Activated T-cell treated with anti-CD3 and anti-CD28 coated beads, Interleukin-2, amount 50 U/mL, for 72 hours (primary cell): ENCODE measurements at places on chromosomes 13 and 19.

DNA sequence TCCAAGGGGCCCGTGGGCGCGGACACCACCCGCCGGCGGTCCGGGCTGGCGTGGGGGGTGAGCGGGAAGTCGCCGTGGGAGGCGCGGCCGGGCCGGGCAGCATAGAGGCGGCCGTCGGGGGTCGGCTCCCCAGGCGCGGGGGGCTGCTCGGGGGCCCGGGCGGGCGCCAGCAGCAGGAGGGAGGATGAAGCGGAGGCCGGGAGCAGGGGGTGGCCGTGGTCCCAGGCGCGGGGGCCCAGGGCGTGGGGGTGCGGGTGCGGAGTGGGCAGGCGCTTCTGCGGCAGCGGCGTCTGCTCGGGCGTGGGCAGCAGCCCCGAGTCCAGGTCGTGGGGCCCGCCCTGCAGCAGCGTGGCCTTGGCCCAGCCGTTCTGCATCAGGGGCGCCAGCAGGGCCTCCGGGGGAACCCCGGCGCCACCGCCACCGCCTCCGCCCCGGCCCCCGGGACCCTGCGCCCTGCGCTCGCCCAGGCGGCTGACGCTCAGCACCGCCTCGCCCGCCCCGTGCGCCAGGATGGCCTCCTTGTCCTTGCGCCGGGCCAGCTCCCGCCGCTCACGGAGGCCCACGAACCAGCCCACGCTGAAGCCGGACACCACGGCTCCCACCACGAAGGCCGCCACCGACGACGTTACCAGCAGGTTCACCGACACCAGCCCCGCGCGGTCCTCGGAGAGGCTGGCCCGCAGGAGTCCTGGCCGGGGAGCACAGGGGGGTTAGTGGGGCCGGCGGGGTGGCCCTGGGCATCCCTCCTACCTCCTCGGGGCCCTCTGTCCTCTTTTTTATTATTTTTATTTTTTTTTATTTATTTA, 4.2 kb upstream of the LRG1 start:
- H3K27ac ChIP-seq, result no peak overlapping the region
- no peaks in the 10 kb centered on the region for H3K27me3 ChIP-seq
- no peak overlapping the region for H3K4me3 ChIP-seq
- peaks cover 13% of the 10 kb centered on the region for H3K4me1 ChIP-seq
- H3K36me3 ChIP-seq, result peaks cover 1% of the 10 kb centered on the region
- DNase-seq, result no peak

GRCh38 chr13:112895521-112896465, 73.2 kb upstream of the MCF2L start:
- no peaks in the 10 kb centered on the region for H3K36me3 ChIP-seq
- no peak for DNase-seq
- H3K27me3 ChIP-seq, result peaks cover 15% of the 10 kb centered on the region
- H3K27ac ChIP-seq, result no peak overlapping the region

DNA sequence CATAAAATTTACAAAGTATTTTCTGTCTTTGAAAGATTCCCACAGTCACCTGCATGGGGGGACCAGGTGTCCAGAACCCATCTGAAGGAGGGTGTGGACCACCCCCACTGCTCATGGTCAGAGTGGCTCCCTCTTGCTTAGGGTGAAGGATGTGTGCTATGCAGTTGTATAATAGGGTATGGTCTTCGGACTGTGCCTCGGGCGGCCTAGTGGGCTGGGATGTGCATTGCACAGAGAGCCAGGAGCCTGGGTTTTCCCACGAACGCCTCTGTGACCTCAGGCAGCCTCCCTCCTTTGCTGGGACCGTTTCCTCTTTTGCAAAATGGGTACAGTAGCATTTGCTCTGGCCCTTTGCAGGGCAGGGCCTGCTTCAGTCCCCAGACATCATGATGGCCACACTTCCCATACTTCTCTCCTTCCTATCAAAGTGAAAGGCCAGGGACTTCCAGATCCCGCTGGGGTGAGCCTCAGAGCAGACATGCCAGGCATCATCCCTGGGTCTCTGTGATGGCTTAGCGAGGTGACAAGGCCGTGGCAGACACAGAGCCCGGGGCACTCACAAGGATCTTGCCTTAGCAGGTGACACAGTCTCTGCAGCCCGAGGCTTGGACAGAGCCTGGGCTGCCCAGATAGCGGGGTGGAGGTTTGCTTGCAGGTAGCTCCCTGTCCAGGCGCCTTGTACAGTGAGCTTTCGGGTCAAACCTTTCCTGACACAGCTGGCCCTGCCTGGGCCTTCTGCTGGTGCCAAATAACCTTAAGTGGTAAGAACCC, 59.4 kb upstream of the ZNF536 start:
- H3K27me3 ChIP-seq, result no peaks in the 10 kb centered on the region
- no peaks in the 10 kb centered on the region for H3K4me1 ChIP-seq
- no peak for DNase-seq
- H3K36me3 ChIP-seq, result no peaks in the 10 kb centered on the region
- H3K27ac ChIP-seq, result no peak overlapping the region

- peak overlapping the region; percentile 52 for H3K27ac ChIP-seq
- H3K4me1 ChIP-seq, result peaks cover 46% of the 10 kb centered on the region
- H3K36me3 ChIP-seq, result no peaks in the 10 kb centered on the region
- peak; percentile 45 for DNase-seq
- H3K27me3 ChIP-seq, result no peaks in the 10 kb centered on the region
- H3K4me3 ChIP-seq, result peak overlapping the region; percentile 78
Measured at GRCh38 chr13:33612641-33613638, 205.0 kb upstream of the RFC3 start.

- no peaks in the 10 kb centered on the region for H3K27me3 ChIP-seq
- peaks cover 4% of the 10 kb centered on the region for H3K36me3 ChIP-seq
- H3K4me1 ChIP-seq, result peaks cover 13% of the 10 kb centered on the region
Measured at GRCh38 chr19:13974073-13974472, 21.8 kb downstream of the DCAF15 start.

DNA sequence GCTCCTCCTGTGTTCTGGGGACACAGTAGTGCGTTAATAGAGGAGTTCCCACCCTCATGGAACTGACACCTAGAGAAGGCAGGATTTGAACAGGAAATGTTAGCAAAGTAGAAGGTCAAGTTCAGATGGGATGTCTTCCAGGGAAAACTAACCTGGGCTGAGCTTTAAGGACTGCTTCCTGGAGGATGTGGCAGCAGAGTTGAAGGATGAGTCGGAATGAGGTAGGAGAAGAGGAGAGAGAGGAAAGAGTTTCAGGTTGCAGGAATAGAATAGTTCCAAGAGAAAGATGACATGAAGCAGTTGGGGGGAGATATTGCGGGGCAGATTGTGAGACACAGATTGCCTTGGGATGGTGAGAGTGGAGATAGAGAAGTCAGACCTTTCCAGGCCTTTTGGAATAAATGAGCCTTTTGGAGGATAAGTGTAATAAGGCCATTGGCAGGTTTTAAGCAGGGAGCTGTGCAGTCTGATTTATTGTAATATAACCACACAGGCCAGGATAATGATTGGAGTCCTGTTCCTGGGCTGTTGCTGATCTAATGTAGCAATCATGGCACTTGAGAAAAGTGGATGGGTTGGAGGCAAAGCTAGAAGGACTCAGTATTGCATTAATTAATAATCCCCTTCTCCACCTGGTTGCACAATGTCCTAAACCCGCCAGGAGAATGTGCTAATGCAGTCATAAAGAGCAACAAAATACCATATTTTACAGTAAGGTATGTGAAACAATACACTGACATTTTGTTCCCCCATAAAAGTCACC, 205.4 kb downstream of the SHISA2 start:
- no peak overlapping the region for H3K4me3 ChIP-seq
- no peaks in the 10 kb centered on the region for H3K36me3 ChIP-seq
- H3K27me3 ChIP-seq, result no peaks in the 10 kb centered on the region
- no peak overlapping the region for H3K27ac ChIP-seq

DNA sequence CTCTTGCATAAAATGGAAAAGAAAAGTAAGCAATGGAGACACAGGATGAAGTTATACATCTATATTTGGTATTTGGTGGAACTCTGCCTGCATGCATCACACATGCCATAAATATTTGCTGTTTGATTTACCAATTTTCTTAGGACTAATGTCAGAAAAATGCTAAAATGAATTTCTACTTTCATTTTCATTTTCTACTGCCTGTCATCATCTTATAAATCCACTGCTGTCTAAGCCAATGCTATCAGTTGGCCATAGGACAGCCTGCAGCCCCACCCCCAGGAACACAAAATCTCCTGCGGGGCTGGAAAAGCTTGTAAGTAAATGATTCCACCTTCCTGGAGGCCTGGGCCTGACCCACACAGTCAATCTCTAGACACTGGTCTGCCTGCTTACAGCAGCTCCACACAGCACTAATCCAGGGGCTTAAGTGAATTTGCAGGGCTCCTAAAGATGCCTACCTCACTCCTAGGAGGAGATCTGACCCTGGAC, 122.0 kb downstream of the ENOX1 start:
- no peaks in the 10 kb centered on the region for H3K4me1 ChIP-seq
- no peak for DNase-seq
- H3K36me3 ChIP-seq, result no peaks in the 10 kb centered on the region

- no peaks in the 10 kb centered on the region for H3K36me3 ChIP-seq
- peaks cover 20% of the 10 kb centered on the region for H3K4me1 ChIP-seq
- DNase-seq, result peak; percentile 39
- H3K27ac ChIP-seq, result no peak overlapping the region
- H3K27me3 ChIP-seq, result peaks cover 31% of the 10 kb centered on the region
Measured at GRCh38 chr19:50427997-50428425, 4.7 kb upstream of the MYBPC2 start.

DNA sequence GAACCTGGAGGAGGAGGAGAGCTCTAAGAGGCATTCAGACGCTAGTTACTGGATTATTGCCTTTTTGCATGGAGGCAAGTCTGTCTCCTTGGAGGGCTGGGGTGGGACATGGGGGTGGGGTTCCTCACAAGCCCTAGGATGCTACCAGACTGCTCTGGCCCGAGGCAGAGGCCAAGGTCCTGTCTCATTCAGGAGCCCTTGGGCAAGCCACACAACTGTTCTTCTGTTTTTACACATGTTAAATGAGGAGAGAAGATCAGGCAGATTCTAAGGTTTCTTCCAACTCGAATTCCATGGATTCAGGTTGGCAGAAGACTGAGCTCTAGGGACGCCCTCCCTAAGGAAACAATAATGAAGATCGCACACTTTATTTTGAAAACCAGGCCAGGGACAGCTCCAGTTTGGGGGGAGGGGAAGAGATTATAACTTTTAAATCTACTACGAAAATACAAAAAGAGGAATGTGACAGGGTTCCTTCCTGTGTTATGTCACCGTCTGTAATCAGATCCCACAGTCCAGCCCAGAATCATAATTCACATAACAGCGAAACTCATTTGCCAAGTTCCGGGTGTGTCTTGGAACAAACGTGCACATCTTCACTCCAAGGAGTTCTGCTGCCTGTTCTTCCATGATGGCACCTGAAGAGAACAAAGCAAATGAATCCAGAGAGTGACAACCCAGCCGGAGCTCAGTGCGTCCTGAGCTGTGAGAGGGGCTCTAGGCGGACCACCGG, 25.2 kb downstream of the IL17D start:
- H3K27me3 ChIP-seq, result no peaks in the 10 kb centered on the region
- no peak overlapping the region for H3K4me3 ChIP-seq
- no peak for DNase-seq
- H3K4me1 ChIP-seq, result no peaks in the 10 kb centered on the region

DNA sequence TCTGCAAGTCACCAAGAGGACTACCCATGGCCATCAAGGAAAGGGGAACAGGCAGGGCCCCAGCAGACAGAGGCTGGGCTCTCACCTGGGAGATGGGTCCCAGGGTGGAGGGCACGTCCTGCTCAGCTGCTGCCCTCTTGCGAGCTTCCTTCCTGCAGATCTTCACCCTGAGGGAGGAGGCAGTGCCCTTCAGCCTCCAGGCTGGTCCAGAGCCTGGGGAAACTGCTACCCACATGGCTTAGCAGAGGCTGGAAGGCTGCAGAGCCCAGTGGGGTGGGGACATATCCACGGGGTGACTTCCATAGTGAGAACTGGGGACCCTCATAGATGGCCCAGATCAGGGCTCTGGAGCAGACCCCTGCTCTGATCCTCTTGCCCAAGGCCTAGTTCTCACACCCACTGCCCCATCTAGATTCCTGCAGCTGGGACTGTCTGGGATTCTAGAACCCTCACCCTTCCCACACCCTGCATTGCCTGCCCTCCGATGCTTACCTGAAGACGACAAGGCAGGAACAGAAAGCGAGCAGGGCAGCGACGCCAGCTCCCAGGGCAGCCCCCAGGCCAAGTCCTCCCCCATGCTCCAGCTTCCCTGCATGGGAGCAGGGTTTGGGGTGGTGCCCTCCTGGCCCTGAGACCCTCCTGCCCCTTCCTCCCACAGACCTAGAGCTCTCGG, 9.0 kb downstream of the SIGLEC11 start:
- no peaks in the 10 kb centered on the region for H3K4me1 ChIP-seq
- H3K36me3 ChIP-seq, result no peaks in the 10 kb centered on the region
- no peak overlapping the region for H3K27ac ChIP-seq
- peaks cover 26% of the 10 kb centered on the region for H3K27me3 ChIP-seq

DNA sequence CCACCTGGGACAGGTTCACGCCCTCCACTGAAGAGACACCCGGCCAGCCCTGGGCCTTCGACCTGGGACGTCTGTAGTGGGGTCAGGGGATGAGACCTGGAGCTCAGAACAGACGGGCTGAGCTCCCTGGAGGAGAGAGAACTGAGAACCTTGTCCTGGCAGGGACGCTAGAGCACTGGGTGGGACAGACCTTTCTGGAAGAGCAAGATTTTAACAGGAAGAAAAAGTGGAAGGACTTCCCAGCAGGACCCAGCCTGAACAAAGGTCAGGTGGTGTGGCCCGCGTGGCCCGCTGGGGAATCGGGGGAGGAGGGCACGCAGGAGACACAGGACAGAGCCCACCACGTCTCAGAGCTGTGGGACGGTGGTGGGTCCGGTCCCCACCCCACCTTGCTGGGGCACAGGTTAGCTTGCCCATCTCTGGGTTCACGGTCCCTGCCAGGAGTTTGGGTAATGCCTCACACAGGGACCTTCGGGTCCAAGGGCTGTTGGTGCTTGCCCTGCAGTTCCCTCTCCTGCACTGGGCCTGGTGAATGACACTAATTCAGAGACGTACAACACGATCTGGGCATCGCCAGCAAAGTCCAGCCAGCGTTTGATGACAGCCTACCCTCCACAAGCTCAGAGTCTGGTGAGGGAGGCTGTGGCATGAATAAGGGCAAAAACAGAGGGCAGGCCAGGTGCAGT, 1.2 kb upstream of the EFNA2 start:
- DNase-seq, result no peak
- H3K4me3 ChIP-seq, result peak overlapping the region; percentile 16
- peaks cover 21% of the 10 kb centered on the region for H3K27me3 ChIP-seq
- H3K27ac ChIP-seq, result no peak overlapping the region
- peaks cover 3% of the 10 kb centered on the region for H3K36me3 ChIP-seq
- peaks cover 16% of the 10 kb centered on the region for H3K4me1 ChIP-seq

DNA sequence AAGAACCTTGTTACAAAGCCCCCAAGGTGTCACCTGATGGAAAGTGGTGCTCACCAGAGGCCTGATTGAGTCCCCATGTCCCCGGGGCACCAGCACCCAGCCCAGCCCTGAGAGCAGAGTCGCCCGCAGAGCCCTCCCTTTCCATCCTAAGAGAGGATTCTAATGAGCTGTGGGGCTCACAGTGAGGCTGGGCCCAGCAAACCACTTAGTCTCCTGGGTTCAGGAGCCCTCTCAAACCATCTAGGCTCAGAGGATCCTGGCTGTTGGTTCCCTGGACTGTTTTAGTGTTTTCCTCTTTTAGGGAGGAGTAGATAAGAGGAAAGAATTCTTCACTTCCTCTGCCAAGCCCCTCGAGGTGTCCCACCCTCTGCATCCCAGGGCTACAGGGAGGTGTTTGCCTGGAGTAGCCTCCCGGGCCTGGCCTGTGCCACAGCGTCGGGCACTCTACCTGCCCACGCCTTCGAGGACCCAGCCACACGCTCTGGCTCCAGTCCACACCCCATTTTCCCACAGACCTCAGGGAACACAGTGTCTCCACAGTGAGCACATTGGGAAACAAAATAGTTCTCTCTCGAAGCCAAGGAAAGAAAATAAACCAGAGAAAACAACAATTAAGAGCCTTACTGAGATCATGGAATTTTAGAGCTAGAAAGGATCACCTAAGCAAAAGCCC, 34.4 kb downstream of the DHRS12 start:
- no peak for DNase-seq
- no peak overlapping the region for H3K27ac ChIP-seq
- H3K27me3 ChIP-seq, result no peaks in the 10 kb centered on the region
- H3K4me3 ChIP-seq, result no peak overlapping the region
- no peaks in the 10 kb centered on the region for H3K36me3 ChIP-seq
- H3K4me1 ChIP-seq, result peaks cover 22% of the 10 kb centered on the region
